Muscle of leg (tissue), 16 donors: ENCODE measurements at places on chromosomes 5 and 9. TPM values are rescaled to one million over a fixed set of nuclear protein-coding genes. Genes with fewer than 3 reads are reported as not detected.

GRCh38 chr5:134825212-134825611 is 20.6 kb upstream of the C5orf24 start:
- H3K4me3 ChIP-seq: no peak overlapping the region
- H3K4me1 ChIP-seq: no peaks in the 10 kb centered on the region
- no peak overlapping the region for H3K27ac ChIP-seq
- H3K36me3 ChIP-seq: peaks cover 25% of the 10 kb centered on the region
- DNase-seq: no peak
- H3K27me3 ChIP-seq: no peaks in the 10 kb centered on the region

DNA sequence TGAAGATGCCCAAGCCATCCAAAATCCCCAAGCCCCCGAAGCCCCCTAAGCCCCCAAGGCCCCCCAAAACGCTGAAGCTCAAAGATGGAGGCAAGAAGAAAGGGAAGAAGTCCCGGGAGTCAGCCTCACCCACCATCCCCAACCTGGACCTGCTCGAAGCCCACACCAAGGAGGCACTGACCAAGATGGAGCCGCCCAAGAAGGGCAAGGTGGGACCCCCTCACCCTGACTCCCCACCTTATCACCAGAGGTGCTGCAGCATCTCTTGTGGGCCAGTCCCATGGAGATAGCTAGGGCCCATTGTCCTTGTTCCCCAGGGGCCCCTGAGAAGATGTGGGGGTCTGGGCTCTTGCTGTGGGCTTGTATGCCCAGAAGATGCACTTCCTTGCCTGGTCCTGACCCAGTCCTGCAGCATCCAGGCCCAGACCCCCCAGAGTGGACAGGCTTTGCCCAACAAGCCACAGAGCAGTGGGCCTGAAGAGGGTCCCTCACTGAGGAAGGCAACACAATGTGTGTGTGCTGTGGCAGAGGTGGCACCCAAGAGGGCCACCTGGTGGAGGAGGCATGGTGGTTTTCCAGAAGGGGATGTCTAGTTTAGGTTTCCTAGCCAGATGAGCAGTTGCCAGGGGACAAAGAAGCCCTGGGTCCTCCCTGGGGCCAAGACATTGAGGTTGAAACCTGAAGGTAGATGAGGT is 84.1 kb downstream of the PHF2 start:
- no peaks in the 10 kb centered on the region for H3K27me3 ChIP-seq
- H3K4me3 ChIP-seq: no peak overlapping the region
- H3K4me1 ChIP-seq: no peaks in the 10 kb centered on the region
- DNase-seq: no peak
- peaks cover 88% of the 10 kb centered on the region for H3K36me3 ChIP-seq

- no peak overlapping the region for H3K27ac ChIP-seq
- no peaks in the 10 kb centered on the region for H3K27me3 ChIP-seq
- H3K4me1 ChIP-seq: peaks cover 35% of the 10 kb centered on the region
- no peak overlapping the region for H3K4me3 ChIP-seq
These were observed 27.5 kb downstream of the STK10 start for GRCh38 chr5:172160506-172160905.

- peaks cover 19% of the 10 kb centered on the region for H3K4me1 ChIP-seq
- peak; percentile 65 for DNase-seq
These were observed 232.9 kb downstream of the GOLPH3 start for GRCh38 chr5:31941151-31941755.

GRCh38 chr5:55892479-55892878 is 41.3 kb downstream of the IL31RA start:
- H3K4me1 ChIP-seq: no peaks in the 10 kb centered on the region
- DNase-seq: no peak
- H3K36me3 ChIP-seq: no peaks in the 10 kb centered on the region
- no peak overlapping the region for H3K27ac ChIP-seq

- H3K36me3 ChIP-seq: no peaks in the 10 kb centered on the region
- no peaks in the 10 kb centered on the region for H3K27me3 ChIP-seq
- peaks cover 17% of the 10 kb centered on the region for H3K4me1 ChIP-seq
- DNase-seq: no peak
These were observed 970 bp upstream of the TRIM32 start for GRCh38 chr9:116686135-116686534.

GRCh38 chr5:157113002-157113401 is 4.2 kb upstream of the HAVCR2 start:
- DNase-seq: peak; percentile 89
- no peak overlapping the region for H3K27ac ChIP-seq
- no peaks in the 10 kb centered on the region for H3K27me3 ChIP-seq
- H3K4me3 ChIP-seq: no peak overlapping the region
- H3K36me3 ChIP-seq: no peaks in the 10 kb centered on the region
- no peaks in the 10 kb centered on the region for H3K4me1 ChIP-seq

DNA sequence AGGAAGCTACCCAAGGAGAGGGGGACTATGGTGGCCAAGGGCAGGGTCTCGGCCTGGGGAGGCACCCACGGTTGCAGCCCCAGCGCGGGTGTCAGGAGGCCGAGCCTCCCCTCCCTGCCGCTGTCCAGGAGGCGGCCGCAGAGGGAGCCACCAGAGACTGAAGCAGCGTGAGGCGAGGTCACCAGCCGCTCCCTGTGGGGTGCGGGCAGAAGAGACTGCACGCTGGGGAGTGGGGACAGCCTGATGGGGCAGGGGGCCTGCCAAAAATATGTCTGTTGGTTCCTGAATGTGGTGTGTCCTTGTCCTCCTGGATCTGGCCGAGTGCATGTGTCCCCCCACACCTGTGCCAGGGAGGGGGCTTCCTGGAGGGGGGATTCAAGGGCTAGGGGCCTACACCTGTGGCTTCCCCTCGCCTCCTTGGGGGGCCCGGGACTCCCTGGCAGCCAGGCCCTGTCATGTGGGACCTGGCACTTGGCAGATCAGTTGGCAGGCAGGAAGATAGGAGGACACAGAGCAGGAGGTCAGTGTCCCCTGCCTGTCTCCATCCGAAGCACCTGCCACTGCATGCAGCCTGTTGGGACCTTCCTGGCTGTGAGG is 131.2 kb downstream of the DAB2IP start:
- H3K4me3 ChIP-seq: no peak overlapping the region
- no peaks in the 10 kb centered on the region for H3K27me3 ChIP-seq
- H3K36me3 ChIP-seq: peaks cover 63% of the 10 kb centered on the region
- peaks cover 31% of the 10 kb centered on the region for H3K4me1 ChIP-seq
- peak; percentile 1 for DNase-seq
- no peak overlapping the region for H3K27ac ChIP-seq

- H3K4me1 ChIP-seq: peaks cover 7% of the 10 kb centered on the region
- peak; percentile 51 for DNase-seq
- H3K36me3 ChIP-seq: no peaks in the 10 kb centered on the region
- H3K27ac ChIP-seq: no peak overlapping the region
- no peaks in the 10 kb centered on the region for H3K27me3 ChIP-seq
These were observed 56.7 kb upstream of the CPLX2 start for GRCh38 chr5:175814691-175815090.

DCAF12 gene
- 18.2 TPM for total RNA-seq

GRCh38 chr5:39498278-39498952 is 73.6 kb upstream of the DAB2 start:
- H3K4me3 ChIP-seq: no peak overlapping the region
- H3K27me3 ChIP-seq: no peaks in the 10 kb centered on the region
- H3K4me1 ChIP-seq: peaks cover 28% of the 10 kb centered on the region
- H3K27ac ChIP-seq: no peak overlapping the region
- DNase-seq: peak; percentile 39

LCN12 gene
- total RNA-seq: 0.44 TPM

ARL14EPL gene
- total RNA-seq: 0.09 TPM

DNA sequence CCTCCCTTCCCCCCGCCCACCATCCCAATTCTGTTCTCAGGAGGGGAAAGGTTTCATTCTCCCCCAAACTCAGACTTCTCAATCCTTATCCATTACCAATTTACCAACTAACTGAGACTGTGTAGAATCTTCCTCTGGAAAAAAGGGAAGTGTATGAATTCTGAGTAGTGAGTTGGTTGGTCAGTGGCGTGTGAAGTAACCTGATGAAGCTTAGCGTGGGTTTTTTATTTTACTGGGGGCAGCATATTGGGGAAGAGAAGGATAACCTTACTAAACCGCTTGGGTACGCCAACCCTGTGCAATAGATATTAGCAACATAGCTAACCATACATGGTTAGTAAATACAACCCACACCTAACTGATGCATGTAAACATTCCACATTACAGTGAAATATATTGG is 1.1 kb upstream of the DNAJC21 start:
- H3K36me3 ChIP-seq: peaks cover 11% of the 10 kb centered on the region
- no peaks in the 10 kb centered on the region for H3K27me3 ChIP-seq
- no peak overlapping the region for H3K27ac ChIP-seq

DNA sequence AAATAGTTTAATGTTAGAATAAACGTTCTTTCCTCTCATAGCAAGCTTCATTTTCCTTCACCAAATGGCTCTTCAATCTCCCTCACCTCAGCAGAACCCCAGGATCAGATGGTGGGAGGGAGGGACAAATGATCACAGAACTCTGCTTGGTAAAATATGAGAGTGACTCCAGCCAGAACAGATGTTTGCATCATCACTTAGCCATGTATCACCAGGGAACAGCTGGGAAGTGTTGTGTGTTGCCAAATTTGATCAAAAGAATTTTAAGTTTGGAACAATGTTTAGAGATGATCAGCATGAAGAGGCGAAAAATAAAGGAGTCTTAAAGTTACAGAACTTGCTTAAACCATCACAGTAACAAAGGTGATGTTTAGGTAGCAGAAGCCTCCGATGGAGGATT is 115.7 kb downstream of the FRMD3 start:
- no peaks in the 10 kb centered on the region for H3K27me3 ChIP-seq
- peaks cover 10% of the 10 kb centered on the region for H3K4me1 ChIP-seq
- peak; percentile 74 for DNase-seq
- no peak overlapping the region for H3K27ac ChIP-seq

DNA sequence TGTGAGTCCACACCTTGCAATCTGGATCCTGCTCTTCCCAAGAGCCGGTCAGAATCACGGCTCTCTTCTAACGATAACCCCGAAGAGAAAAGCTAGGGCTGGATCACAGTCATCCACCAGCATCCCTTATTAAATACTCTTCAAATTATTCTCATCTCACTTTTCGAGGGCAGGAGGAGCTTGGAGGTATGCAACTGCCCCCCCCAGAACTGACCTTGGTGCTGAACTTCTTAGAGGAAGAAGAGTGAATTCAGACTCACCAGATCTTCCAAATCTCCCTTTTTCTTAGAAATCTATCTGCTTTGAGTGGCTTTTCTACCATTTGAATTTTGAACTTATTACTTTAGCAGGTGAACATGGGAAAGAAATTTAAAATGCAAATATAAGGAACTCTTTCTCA is 75.7 kb downstream of the MED10 start:
- no peak for DNase-seq
- H3K27me3 ChIP-seq: no peaks in the 10 kb centered on the region
- no peaks in the 10 kb centered on the region for H3K36me3 ChIP-seq
- no peak overlapping the region for H3K27ac ChIP-seq

DNA sequence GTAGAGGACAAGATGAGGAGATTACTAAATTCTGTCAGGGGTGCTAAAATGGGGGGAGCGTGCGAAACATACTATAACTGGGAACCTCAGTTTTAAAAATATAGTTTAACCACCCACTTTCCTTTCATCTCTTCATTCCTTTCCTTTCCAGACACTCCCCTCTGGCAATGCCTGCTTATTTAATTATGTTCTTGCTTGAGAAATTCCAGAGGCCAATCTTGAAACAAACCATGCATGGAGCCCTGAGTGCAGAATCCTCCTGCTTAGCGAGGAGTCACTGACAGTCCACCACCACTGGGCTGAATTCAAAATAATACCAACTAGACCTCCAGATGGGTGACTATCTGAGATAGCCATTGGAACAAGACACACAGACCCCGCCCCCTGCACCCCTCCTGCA is 29.7 kb upstream of the C9orf72 start:
- H3K36me3 ChIP-seq: no peaks in the 10 kb centered on the region
- DNase-seq: no peak
- H3K27me3 ChIP-seq: no peaks in the 10 kb centered on the region
- no peak overlapping the region for H3K27ac ChIP-seq

NSUN2 gene
- 33.2 TPM for total RNA-seq

ZNF483 gene
- 3.1 TPM for total RNA-seq

- H3K4me1 ChIP-seq: no peaks in the 10 kb centered on the region
- H3K4me3 ChIP-seq: no peak overlapping the region
- no peaks in the 10 kb centered on the region for H3K27me3 ChIP-seq
- no peaks in the 10 kb centered on the region for H3K36me3 ChIP-seq
- no peak overlapping the region for H3K27ac ChIP-seq
These were observed 44.1 kb downstream of the ADGRV1 start for GRCh38 chr5:90602681-90603080.

RAPGEF1 gene
- 30.2 TPM for total RNA-seq

TAF11L5 gene
- total RNA-seq: not detected

DNA sequence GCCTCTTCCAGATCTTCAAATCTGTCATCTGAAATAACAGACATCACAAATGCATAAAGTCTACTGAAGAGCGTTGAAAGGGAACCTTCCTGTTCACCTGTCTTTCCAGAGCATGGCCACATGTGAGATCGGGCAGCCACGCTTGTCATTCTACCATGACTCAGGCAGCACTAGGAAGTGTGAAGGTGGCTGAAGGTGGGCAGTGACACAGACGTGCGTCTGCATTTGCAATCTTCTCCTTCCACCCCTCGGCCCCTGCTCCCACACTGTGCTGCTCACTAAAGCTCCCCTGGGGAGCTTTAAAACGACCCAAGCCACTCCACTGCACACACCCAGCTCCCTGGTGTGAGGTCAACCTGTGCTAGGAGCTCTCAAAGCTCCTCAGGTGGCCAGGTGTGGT is 2.5 kb downstream of the ENTR1 start:
- peaks cover 23% of the 10 kb centered on the region for H3K4me1 ChIP-seq
- no peak overlapping the region for H3K27ac ChIP-seq
- H3K4me3 ChIP-seq: no peak overlapping the region
- DNase-seq: no peak
- H3K27me3 ChIP-seq: no peaks in the 10 kb centered on the region
- peaks cover 48% of the 10 kb centered on the region for H3K36me3 ChIP-seq

DNA sequence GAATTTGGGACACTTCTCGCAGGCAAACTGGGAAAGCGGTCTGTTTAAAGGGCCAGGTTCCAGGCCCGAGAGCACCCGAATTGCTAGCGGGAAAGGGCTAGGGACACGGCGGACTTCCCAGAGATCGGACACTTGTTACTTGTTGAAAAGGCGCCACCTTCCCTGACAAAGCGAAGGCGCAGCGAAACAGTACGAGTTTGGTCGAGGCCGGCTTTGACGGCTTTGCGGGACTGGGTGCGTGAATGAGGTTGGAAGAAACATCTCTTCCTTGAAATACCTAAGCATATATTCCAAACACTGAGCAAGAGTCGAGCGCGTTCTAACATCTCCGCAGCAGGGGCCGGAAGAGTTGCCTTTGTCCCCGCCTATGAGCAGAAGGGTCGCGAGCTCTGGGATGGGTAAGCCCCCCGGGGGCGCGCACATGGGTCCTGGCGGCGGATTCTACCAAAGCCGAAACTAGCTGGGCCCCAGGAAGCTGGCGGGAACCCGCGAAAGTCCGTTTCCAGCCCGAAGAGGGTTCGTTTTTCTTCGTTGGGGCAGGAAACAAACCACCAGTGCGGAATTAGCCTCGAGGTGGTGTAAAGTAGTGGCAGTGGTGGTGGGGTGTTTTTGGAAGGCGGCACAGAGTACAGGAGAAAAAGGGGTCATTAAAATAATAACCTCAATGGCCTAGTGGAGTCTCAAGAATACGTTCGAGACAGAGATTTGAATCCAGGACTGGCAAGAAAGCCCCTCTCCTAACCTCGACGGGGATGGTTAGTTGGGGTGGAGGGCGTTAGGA is 1.5 kb downstream of the GDNF start:
- H3K4me1 ChIP-seq: peaks cover 53% of the 10 kb centered on the region
- H3K36me3 ChIP-seq: no peaks in the 10 kb centered on the region
- DNase-seq: peak; percentile 59
- H3K27ac ChIP-seq: peak overlapping the region; percentile 5
- H3K27me3 ChIP-seq: peaks cover 90% of the 10 kb centered on the region

ZNF484 gene
- total RNA-seq: 14.5 TPM

TAF11L10 gene
- total RNA-seq: not detected

C5orf58 gene
- total RNA-seq: not detected

GRCh38 chr5:154652746-154653417 is 102.3 kb upstream of the LARP1 start:
- no peak for DNase-seq
- no peak overlapping the region for H3K27ac ChIP-seq
- H3K36me3 ChIP-seq: no peaks in the 10 kb centered on the region
- H3K4me1 ChIP-seq: peaks cover 14% of the 10 kb centered on the region
- H3K27me3 ChIP-seq: peaks cover under 1% of the 10 kb centered on the region
- no peak overlapping the region for H3K4me3 ChIP-seq
